Stimulated activated CD4-positive, alpha-beta T cell treated with anti-CD3 and anti-CD28 coated beads, TNF-alpha, amount 100 ng/mL, for 1 hour (primary cell): ENCODE measurements at places on chromosomes 16 and 17.

- no peak for DNase-seq
Observed at GRCh38 chr16:66490774-66491715, 58.9 kb downstream of the TK2 start.

GRCh38 chr17:76461765-76462555, 5.4 kb upstream of the AANAT start:
- no peak for DNase-seq

GRCh38 chr16:30491744-30492308, 19.3 kb downstream of the ITGAL start:
- no peak for DNase-seq

- DNase-seq = no peak
Observed at GRCh38 chr16:31286421-31287032, 26.8 kb downstream of the ITGAM start.

DNA sequence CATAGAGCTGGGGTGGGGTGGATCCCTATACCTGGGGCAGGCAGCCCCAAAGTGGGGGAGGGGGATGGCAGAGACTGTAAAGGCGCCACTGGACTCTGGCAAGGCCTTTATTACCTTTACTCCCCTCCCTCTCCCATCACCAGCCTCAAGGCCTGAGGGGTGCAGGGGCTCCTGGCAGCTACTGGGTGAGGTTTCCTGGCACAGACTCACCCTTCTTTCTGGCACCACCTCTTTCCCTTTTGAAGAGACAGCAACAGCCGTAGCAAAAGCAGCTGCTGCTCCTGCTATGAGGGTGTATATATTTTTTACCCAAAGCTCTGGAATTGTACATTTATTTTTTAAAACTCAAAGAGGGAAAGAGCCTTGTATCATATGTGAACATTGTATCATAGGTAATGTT, 17.6 kb downstream of the RAPGEFL1 start:
- DNase-seq = no peak

- DNase-seq = no peak
Observed at GRCh38 chr17:75032720-75033280, 14.0 kb downstream of the ATP5PD start.

DNA sequence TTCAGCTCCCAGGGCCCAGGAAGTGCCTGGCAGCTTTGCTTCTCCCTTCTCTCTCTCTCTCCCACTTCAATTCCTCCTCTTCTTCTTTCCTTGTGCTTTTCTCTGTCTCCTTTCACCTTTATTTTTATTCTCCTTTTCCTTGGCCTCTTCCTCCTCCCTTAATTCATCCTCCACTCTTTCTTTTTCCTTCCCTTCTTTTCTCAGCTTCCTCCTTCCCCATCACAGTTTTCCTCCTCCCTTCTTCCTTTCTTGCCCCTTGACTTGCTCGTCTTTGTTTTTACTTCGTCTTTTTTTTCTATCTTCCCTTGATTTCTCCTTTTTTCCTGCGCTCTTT, 99.4 kb upstream of the LHX1 start:
- DNase-seq = no peak

GRCh38 chr17:60164697-60165096, 14.9 kb downstream of the CA4 start:
- DNase-seq = no peak
